ENCODE measurements at places on chromosomes 2 and 18.

DNA sequence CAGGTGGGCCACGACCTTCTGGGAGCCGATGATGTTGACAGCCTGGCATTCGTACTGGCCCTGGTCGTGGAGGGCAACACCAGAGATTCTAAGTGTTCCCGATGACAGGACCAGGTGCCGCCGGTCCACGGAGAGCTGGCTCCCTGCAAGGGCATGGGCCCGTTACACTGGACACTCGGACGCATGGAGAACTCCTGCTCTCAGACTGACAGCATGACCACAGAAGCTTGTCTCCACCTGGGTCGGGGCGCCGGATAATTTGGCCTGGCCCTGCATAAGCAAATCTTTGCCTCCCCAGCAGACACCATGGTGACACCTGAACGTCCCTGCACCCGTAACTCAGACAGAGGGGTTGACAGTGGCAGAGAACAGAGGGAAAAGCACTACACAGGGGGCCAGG, 80.7 kb downstream of the PXDN start:
- no peak for DNase-seq

- DNase-seq, result no peak
Observed at GRCh38 chr2:163757814-163758213, 22.0 kb upstream of the FIGN start.

- DNase-seq, result no peak
Observed at GRCh38 chr2:239897596-239898235, 127.4 kb downstream of the NDUFA10 start.

DNA sequence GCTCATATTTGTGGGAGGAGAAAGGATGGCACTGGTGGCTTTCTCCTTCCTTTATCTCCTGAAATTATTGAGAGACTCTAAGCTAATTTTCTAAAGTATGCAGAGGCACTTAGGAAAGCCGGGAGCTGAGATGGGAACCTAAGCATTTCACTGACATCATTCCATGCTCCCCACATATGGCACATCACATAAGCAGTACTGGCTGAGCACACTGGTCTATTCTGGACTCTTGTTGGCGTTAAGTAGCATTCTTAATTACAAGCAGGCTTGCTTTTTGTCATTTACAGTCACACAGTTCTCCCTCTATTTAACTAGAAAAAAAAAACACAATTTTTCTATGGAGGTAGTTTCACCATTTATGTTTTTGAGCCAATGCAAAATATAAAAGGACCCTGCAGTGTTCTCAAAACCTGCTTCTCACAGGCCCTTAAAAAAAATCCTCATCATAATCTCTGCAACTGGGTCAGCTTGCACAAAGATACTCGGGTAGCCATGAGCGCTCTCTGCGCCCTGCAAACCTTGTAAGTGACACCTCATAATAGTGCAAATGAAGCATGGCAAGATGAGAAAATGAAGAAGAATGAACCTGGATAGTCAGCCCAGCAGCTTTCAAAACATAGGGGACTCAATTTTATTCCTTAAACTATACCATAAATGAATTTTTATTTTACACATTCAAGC, 688.6 kb downstream of the NRXN1 start:
- DNase-seq, result no peak

DNA sequence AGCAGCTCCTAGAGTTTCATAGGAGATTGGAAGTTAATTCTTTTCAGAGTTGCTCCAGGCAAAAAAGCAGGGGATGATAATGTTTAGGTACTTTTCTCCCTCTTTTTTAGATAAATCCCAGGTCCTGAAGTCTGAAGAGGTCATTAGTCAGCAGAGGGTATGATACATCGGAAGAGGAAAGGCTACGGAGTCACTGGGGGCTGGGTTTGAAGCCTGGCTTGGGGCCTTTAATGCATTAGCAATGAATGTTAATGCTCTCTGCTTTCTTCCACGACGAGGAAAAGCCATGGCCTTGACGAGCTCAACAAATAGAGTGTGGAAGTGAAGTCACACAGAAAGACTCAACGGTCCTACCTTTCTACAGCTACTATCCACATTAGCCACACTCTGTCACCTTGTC, 235.1 kb downstream of the NCKAP5 start:
- no peak for DNase-seq

DNA sequence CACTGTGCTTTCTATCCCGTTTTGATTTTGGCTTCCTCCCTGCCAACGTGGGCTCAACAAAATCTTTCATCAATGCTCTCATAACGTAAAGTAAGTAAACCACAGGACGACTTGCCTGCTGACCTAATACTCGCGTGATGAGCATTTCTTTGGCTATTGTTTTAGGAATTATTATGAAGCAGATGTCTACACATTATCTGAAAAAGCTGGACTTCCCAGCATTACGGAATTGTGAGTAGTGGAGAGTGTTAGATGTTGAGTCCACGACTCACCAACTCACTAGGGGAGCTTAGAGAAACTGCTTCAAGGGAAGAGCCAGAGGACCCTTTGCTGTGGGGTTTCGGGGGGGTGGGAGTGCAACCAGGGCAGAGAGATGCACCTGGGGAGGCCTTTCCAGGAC, 21.9 kb downstream of the HJURP start:
- no peak for DNase-seq

GRCh38 chr18:77376733-77377094, 127.1 kb downstream of the GALR1 start:
- no peak for DNase-seq

DNA sequence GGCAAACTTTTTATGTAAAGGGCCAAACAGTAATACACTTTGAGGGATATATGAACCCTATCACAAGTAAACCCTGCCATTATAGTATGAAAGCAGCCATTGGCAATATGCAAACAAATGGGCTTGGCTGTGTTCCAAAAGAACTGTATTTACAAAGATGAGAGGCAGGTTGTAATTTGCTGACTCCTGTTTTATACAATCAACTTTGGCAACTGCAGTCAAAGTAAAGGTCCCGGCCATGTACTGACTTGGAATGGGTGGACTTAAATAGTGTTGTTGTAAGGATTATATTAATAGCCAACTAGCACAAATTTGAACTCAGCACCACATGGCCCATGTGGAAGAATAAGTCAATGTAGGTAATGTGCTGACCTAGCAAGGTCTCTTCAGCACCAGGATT, 223.4 kb downstream of the WDPCP start:
- no peak for DNase-seq

GRCh38 chr2:196206804-196207203, 35.4 kb upstream of the STK17B start:
- DNase-seq, result no peak

DNA sequence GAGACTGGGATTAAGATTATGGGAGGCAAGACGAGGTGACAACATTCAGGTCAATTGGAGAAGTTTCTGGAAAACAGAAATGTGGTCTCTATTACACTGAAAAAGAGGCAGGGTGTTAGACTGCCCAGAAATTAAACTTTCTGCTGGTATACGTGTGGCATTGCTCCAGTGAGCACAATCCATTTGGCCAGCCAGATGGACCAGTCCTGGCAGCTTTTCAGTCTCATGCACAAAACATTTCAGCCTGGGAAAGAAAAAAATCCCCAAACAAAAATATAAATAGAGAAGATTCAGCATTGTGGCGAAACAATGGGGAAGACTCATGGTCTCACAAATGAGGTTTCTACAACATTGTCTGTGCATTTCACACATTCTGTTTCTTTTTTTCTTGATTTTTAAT, 113.9 kb downstream of the HNMT start:
- DNase-seq, result no peak

DNA sequence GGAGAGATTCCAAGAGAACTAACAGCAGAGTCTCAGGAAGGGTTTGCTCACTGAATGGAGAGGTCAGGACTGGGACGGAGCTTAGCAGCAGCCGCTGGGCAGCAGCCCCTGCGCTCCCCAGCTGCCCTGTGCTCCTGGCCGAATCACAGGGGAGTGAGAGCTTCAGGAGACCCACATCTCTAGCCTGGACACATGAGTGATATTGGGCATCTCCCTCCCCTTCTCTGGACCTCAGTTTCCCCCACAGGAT, 511 bp downstream of the MATN3 start:
- DNase-seq, result no peak

DNA sequence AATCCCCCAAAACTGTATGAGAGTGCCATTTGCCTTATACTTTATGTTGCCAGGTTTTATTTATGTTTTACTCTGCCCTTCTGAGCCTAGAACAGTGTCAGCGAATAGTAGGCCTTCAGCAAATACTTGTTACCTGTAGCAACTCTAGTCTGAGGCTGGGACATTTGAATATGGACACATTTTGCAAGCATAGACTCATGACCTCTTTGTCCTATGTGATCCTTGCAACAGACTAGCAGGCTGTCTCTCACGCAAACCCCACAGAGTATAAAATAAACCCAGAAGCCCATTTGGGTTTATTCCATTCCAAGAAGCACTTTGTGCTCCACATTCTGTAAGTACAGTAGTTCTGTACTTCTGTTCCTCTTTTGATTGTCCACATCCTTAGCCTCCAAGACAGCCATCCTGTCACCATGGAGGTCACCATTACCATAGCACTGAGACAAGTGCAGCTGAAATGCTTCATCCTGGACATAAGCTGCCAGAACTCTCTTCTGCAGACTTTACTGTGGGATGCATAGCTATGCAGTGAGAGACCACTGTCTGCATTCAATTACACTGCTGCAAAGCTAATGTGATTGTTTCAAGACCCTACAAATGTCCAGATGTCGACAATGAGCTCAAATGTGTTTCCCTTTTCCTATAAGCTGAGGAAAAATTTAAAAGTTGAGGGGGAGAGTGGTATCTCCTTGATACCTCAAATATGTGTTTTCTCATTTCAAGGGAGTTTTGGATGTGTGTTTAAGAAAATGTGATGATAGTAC, 425.7 kb downstream of the PID1 start:
- no peak for DNase-seq

GRCh38 chr2:36812196-36812595, 115.7 kb downstream of the VIT start:
- DNase-seq, result no peak

GRCh38 chr18:45413180-45413836, 202.0 kb upstream of the SLC14A2 start:
- no peak for DNase-seq

GRCh38 chr2:18272148-18272494, 288.3 kb downstream of the RDH14 start:
- no peak for DNase-seq
